NCI-H345 (cell line): ENCODE measurements at places on chromosomes 1 and 21.

DNA sequence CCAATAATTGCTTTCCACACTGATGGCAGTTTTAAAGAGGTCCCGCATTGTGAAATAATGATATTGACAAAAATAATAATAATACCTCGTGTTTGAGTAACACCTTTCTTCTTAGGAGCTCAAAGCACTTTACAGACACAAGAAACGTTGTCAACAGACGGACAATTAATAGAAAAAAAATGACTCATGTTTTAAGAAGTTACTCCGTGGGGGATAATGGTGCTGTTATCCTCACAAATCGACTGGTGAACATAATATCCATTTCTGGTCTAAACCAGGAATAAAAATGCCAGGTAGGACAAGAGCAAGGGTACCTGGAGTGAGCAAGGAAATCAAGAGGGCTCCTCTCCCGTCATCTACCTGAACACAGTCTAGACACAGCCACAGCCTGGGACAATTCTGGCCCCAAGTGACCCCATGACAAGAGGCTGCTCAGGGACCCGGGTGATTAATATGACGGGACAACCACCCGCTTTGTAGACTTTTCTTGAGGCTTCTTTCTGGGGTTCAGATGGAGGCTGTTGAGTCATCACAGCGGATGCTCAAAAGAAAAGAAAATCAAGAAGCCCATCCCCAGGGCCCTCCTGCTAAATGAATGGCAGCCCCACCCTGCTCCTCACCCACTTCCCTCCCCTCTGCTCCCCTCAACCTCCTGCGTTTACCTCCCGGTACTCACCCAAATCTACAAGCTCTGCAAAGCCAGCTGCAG, 146.2 kb upstream of the IRF2BP2 start:
- no peak for DNase-seq

DNA sequence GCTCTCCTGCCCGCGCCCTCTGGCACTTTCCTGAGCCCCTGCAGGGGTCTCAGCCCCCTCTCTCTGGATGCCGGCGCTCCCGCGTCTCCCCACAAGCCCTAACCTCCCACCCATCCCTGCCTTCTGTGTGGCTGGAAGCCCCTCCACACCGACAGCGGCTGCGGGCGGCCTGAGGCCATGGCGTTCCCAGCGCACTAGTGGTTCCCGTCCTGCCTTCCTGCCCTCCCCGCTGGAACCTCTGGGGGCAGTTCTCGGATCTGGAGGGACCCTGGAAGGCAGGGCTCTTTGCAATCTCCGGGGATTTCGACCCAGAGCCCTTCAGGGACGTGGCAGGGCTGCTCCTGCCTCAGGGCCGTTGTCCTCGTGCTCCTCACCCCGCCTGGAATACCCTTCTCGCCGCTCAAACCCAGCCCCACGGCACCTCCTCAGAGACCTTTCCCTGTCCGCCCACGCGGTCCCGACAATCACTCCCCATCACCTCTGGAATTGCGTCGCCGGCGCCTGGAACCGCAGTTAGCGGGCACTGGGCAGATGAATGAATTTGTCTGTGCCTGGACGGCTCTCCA, 493 bp upstream of the ESPN start:
- DNase-seq: peak; percentile 20

GRCh38 chr1:230176326-230176725, 109.3 kb downstream of the GALNT2 start:
- DNase-seq: no peak

DNA sequence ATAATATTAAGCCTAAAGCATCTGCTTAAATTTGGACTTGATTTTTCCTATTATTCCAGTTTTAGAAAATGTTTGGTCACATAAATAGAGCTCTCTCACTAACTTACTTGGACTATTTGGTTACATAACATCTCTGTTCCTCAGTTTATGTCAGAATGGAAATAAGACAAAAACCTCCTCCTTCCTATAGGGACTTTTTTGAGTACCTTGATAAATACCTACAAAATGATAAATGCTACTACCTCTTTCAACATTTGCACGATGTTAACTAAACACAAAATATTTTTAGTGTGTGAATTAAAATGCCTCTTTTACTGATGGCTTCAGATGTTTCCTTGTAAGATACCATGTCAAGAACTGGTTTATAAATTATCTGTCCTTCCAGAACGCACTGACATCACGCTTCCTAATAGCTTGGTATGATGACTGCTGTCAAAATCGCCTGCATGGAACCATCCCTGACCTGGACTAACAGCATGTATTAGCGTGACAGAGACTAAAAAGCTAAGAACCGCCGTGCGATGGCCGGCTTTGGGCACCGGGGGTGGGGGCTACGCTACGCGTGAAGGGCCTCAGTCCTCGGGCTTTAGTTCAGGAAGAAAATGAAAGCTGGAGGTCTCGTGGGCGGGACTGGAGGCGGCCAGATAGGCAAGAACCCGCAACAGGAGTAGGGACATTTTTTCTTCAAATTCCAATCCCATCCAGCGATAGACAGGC, 133.2 kb upstream of the BARHL2 start:
- no peak for DNase-seq

- no peak for DNase-seq
Measured at GRCh38 chr1:212520746-212521145, 87.8 kb upstream of the ATF3 start.

DNA sequence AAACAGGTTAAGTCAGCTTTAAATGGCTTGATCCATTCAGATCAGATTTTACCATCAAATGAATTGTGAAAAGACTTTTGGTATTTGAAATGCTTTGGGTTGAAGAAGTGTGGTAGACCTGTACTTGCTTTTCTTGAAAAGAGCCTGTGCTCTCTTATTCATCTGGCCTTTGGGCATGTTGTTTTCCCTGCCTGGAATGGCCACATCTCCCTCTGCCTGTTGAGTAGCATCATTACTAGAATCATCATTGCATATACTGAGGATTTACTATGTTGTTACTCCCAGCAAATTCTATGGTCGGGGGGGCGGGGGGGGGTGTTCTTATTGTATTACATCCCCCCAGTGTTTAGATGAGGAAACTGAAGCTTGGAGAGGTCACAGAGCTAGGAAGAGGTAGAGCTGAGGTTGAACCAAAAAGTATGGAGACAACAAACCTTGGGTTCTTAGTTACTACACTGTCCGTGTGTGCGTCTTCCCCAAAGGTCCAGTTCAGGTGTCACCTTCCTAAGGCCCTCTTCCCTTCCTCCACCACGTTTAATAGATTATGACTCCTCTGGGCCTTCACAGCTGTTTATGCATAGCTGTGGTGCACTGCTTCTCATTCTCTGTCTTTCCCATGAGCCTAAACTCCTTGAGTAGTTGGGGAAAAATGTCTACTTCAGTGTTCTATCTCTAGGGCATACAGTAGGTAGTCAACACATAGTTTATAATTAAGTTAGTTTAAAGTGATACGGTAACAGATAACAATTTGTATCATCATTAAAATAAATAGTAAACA, 246.4 kb upstream of the HOOK1 start:
- no peak for DNase-seq

DNA sequence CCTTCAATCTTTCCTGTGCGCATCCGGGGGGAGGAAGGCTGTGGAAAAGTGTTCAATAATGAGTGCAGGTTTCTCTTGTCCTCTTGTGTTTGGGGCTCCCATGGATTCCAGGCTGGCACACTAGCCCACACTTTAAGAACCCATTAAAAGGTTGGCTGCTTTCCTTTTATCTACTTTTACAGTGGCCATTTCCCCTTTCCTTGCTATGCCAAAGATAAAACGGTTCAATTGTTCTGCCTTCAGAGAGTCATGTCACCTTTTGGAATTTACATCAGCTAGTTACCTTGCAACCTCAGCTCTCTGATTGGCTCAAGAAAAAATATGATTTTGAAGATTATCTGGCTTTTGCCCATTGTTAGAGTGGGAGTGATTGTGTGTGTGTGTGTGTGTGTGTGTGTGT, 182.3 kb downstream of the SDCCAG8 start:
- no peak for DNase-seq

GRCh38 chr1:155529929-155530328, 32.7 kb downstream of the ASH1L start:
- no peak for DNase-seq

GRCh38 chr1:174198202-174198601, 38.9 kb downstream of the RABGAP1L start:
- no peak for DNase-seq

DNA sequence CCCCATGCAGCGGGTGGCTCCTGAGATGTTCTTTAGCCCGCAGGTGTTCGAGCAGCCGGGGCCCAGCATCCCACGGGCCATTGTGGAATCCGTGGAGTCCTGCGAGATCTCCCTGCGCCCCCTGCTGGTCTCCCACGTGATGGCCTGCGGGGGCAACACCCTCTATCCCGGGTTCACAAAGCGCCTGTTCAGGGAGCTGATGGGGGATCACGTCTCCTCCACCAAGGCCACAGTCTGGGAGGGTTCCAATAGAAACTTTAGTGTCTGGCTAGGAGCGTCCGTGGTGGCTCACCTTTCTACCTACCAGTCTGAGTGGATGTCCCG, 71.0 kb downstream of the ACTL8 start:
- peak; percentile 16 for DNase-seq

DNA sequence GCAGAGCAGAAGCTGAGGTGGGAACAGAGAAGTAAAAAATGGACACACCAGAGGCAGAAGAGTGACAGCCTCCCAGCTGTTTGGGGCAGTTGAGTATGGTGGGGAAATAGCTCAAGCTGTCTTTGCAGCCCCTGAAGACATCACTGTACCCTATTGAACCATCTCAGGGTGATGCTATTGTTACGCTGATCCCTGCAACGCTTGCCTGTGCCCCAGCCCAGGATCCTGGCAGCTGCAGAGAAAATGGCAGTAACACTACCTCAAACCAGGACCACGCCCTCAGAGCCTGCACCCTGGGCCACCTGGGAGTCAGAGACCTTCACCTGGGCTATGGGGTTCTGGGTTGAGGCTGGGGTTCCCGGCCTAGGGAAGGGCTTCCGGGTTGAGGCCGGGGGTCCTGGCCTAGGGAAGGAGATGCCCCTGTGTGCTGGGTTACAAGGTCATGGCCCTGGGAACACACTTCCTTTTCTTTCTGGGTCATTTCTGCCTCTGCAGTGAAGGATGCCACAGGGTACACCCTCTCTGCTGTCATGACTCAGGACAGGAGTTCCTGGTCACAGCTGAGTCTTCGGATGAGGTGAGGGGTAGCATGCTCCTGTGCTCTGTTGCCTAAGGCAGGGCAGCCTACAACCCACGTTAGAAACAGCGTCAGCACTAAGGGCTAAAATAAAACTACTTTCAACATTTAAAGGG, 11.6 kb downstream of the BSND start:
- no peak for DNase-seq

GRCh38 chr1:231359113-231359512, 21.0 kb downstream of the SPRTN start:
- no peak for DNase-seq

- DNase-seq: no peak
Measured at GRCh38 chr1:87119541-87120140, 205.2 kb downstream of the HS2ST1 start.

- DNase-seq: peak; percentile 73
Measured at GRCh38 chr1:179079113-179079761, 2.6 kb upstream of the TOR3A start.

- peak; percentile 73 for DNase-seq
Measured at GRCh38 chr1:236685917-236686814, at the start of gene ACTN2. Gene ACTN2, plus strand, starts transcription at chr1:236686499. Its CDS starts 175 bp downstream, at chr1:236686674.

GRCh38 chr1:24490101-24490781, 12.4 kb upstream of the RCAN3 start:
- no peak for DNase-seq

DNA sequence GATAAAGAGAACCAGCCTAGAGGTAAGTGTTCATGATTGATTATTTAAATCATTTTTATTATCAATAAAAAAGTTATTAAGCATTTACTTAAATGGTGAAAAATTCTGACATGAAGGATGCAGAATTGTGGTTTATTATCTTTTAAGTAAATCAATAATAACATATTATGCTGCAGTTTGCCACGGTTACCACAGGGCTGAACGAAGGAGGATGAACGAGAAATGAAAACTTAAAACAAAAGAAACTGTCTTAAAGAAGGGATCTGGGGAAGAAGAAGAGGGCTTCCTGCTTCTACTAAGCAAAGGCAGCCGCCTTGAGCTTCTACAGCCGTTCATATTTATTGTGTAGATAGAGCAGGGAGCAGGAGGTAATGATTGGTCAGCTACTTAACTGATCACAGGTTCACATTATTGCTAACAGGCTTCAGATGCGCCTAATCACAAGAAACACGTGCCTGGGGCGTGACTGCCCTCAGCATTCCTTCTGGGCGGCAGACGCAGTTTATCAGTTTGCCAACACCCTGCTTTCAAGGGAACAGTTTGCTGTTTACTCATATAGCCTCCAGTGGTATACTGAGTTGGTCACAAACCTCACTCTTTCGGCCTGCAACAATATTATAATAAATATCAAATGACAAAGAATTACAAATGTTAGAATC, 5.8 kb upstream of the FNBP1L start:
- no peak for DNase-seq

DNA sequence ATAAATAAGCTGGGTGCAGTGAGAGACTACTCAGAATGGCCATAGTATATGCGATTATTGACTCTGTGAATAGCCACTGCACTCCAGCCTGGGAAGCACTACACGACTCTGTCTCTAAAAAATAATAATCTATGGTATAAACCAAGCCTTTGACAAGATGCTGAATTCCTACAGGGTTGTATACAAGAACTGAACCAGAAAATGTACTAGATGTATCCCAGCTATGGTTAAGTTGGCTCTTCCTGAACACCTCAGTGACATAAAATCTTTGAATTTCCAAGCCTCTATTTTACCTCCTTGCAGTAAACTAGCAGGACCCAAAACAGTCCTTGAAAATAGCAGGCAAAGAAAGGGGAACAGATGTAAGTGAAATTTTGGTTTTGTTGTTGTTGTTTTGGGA, 32.5 kb downstream of the PTP4A2 start:
- no peak for DNase-seq

- DNase-seq: no peak
Measured at GRCh38 chr1:230050973-230051735, 15.9 kb upstream of the GALNT2 start.

- no peak for DNase-seq
Measured at GRCh38 chr1:231165371-231165770, 3.5 kb downstream of the TRIM67 start.

- DNase-seq: no peak
Measured at GRCh38 chr1:10634428-10635084, 159.8 kb downstream of the PEX14 start.

GRCh38 chr1:9413877-9414213, 121.2 kb downstream of the SPSB1 start:
- DNase-seq: no peak

DNA sequence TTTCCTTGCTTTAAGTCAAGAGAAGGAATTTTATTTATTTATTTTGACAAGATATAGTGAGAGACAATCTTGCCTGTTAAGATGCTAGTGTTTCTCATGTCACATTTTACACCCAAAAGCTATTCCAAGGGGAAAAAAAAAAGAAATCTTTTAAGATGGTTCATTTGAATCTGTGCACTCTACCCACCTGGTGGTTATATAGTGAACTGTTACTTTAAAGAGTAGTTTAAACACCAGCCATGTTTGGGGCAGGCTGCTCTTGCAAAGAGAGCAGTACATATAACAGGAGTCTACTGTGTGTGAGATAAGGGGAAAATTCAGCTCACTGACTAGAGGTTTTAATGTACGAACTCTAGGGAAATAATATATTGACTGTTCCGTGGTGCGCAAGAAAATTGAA, 3.3 kb upstream of the ELAVL4 start:
- peak; percentile 70 for DNase-seq

- DNase-seq: no peak
Measured at GRCh38 chr1:180425952-180426351, 76.4 kb downstream of the ACBD6 start.

- DNase-seq: peak; percentile 56
Measured at GRCh38 chr21:38806942-38807284, 1.2 kb downstream of the ETS2 start.
